ENCODE measurements at places on chromosomes 16 and 17. TPM values are rescaled to one million over a fixed set of nuclear protein-coding genes. Genes with fewer than 3 reads are reported as not detected.

DNA sequence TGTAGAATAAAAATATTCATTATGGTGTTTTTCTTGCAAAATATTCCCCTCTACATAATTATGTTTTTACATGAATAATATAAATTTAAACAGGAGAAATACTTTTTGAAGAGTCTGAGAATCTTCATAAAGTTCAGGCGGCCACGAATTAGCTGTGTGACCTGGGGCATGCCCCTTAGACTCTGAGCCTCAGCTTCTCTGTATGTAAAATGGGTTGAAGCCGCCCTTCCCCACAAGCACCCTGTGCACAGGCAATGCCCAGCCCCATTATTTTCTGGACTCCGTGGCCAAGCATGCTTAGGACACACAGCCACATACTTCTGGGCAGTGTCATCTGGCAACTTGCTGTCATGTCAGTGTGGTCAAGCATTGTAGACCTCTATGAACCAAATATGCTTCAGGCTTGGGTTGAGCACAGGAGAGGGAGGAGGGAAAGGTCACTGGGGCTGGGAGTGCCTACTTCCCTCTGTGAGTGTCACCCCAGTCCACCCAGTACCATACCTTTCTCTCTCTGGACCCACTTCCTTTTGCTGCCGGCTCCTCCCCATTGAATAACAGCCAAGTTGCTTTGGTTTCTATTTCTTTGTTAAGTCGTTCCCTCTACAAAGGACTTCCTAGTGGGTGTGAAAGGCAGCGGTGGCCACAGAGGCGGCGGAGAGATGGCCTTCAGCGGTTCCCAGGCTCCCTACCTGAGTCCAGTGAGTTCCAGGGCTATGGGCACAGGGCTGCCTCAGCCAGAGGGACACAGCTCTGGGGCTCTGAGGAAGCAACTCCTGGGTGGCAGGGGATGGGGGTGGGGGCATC is at the start of gene LGALS9:
TSS of gene LGALS9 (plus strand) at position 582 of the 804 bp plus-strand sequence. CDS start at position 660, 78 bp downstream.
- DNase-seq: no peak

- no peak for DNase-seq
These were observed 613.5 kb downstream of the RBFOX1 start for GRCh38 chr16:7946142-7946541.

DNA sequence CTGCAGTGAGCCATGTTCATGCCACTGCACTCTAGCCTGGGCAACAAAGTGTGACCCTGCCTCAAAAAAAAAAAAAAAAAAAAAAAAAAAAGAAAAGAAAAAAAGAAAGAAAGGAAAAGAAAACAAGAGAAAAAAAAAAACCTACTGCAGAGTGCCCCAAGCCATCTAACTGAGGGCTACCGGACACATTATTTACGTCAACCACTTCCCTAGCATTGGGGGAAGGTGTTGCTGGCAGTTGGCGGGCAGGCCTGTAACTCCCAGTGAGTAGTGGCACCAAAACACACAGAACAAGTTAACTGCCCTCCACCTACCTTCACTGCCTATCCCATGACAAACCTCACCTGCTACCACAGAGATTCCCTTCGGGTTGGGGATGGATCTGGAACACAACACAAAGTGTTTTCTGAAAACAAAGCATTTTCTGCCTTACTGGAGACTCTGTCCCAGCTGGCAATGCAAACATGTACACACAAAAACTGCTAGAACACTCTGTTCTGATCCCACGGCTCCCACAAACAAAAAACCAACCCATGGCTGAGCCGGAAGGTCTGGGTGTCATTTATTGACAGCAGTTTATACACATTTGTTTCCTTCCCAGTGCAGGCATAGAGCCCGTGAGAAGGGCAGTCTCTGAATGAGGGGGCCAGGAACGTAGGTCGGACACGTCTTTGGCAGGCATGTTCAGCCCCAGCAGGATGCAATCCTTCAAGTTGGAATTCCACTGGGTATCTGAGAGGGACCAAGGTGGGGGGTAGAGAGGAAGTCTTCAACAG is 11.0 kb downstream of the PHB1 start:
- no peak for DNase-seq

- peak; percentile 99 for DNase-seq
These were observed at the start of gene CCNF for GRCh38 chr16:2429034-2429770. Gene CCNF (plus strand): TSS chr16:2429447. CDS start chr16:2429482, 35 bp downstream.

GRCh38 chr16:68923116-68923515 is 79.8 kb downstream of the TANGO6 start:
- no peak for DNase-seq

The FHOD1 gene
- 13.5 TPM for total RNA-seq

GRCh38 chr17:76440751-76441362 is 12.1 kb downstream of the UBE2O start:
- no peak for DNase-seq

The TRIM47 gene
- 33.4 TPM for total RNA-seq

The AOC3 gene
- 8.3 TPM for total RNA-seq

DNA sequence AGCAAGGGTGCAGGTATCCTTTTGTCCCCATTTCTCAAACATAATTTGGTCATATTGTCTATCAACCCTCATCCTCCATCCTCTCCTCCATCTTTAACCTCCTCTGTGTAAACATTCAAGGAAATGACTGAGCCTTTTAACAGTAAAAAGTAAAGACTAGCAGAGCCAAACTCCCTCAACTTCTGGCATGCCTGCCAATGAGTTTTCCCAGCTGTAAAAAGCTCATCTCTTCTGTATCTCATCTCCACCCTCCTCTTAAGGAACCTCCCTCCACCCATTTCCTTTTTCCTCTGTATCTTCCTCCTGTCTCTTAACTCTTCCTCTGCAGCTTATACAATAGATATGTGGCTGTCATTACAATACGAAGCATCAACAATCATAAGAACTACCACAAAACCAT is 76.9 kb upstream of the PSMD7 start:
- no peak for DNase-seq

- DNase-seq: no peak
These were observed 83.3 kb downstream of the GSG1L start for GRCh38 chr16:27980076-27980775.

The PLLP gene
- total RNA-seq: 3.2 TPM

GRCh38 chr17:69466905-69467667 is 52.6 kb downstream of the MAP2K6 start:
- no peak for DNase-seq

GRCh38 chr17:40313668-40314583 is 4.9 kb downstream of the RARA start:
- DNase-seq: no peak

- no peak for DNase-seq
These were observed 2.2 kb upstream of the CHD3 start for GRCh38 chr17:7886227-7887037.

- DNase-seq: no peak
These were observed 172.5 kb downstream of the PRKCA start for GRCh38 chr17:66474806-66475497.

The KRT12 gene
- not detected for total RNA-seq

DNA sequence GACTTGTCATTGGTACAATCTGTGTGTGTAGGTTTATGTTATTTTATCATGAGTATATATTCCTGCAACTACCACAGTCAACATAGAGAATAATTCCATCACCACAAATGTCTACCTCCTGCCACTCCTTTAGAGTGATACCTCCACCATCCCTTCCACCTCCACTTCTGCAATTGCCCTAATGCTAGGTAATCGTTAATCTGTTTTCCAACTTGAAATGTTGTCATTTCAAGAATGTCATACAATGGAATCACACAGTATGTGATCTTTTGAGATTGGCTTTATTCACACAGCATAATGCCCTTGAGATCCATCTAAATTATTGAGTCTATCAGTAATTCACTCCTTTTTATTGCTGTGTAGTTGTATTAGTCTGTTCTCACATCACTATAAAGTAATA is 414.8 kb upstream of the C16orf82 start:
- no peak for DNase-seq

GRCh38 chr17:16889088-16889465 is 82.8 kb downstream of the TNFRSF13B start:
- DNase-seq: no peak

DNA sequence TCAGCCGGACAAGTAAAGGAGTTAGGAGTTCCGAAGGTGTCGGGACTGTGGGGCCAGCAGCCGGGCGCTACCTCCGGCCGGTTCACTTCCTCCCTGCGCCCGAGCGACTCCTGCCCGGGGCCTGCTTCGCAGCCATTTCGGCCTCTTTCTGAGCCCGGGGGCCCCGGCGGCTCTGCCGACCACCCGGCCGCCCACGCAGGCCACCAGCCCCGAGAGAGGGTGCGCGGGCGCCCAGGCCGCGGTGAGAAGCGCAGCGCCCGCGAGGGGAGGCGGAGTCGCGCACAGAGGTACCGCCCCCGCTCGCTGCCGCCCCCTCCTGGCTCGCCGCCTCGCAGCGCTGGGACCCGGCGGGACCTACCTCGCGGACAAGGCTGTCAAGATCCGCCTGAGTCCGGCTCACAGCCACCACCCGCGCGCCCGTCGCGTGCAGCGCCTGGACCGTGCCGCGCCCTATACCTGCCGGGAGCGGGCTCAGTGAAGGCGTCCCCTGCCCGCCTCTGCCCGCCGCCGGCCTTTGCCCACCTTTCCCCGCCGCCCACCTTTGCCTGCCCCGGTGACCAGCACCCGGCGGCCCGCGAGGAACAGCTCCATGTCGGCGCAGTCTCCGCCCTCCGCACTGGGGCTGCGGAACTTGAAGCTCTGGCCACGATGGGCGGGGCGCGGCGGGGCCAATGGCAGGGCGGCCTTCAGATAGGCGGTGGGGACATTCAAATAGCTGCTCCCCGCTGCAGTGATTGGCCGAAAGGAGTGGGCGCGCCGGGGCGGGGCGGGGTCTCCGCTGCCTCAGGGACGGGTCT is at the start of gene DCXR:
TSS of gene DCXR (minus strand) at position 606 of the 797 bp plus-strand sequence. CDS start at position 591, 15 bp downstream.
- DNase-seq: peak; percentile 99

DNA sequence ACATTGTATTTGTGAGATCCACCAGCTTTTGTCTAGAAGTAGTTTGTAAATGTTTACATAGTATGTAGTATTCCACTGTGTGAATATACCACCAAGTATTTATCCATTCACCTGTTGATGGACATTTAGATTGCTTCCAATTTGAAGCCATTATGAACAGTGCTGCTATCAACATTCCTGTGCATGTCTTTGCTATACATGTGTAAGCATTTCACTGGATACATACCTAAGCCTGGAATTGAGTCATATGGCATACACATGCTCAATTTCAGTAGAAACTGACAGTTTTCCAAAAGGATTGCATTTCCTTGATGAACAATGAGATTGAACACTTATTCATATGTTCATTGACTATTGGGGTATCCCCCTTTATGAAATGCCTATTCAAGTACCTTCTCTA is 540.6 kb upstream of the SOX9 start:
- DNase-seq: no peak

The ZNF286A gene
- total RNA-seq: 11.0 TPM

DNA sequence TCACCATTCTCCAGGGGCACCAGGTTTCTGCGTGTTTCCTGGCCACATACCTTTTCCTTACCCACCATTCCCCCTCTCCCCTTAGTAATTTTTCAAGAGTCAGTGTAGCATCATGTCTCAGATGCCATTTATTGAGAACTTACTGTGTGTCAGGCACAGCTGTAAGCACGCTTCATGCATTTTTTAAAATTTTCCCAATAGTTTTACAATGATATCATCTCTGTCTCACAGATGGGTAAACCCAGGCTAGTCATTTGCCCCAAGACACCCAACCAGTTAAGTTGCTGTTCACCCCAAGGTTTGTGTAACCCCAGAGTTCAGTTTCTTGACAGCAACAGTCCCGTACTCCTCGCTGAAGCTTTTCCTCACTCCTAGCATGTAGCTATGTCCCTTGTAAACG is 56.4 kb upstream of the IRX3 start:
- DNase-seq: no peak

The CYGB gene
- total RNA-seq: 34.2 TPM

The GJD3 gene
- 1.3 TPM for total RNA-seq

The NPIPA3 gene
- total RNA-seq: 0.65 TPM

- DNase-seq: no peak
These were observed 5.8 kb downstream of the ITGAM start for GRCh38 chr16:31265329-31266245.

DNA sequence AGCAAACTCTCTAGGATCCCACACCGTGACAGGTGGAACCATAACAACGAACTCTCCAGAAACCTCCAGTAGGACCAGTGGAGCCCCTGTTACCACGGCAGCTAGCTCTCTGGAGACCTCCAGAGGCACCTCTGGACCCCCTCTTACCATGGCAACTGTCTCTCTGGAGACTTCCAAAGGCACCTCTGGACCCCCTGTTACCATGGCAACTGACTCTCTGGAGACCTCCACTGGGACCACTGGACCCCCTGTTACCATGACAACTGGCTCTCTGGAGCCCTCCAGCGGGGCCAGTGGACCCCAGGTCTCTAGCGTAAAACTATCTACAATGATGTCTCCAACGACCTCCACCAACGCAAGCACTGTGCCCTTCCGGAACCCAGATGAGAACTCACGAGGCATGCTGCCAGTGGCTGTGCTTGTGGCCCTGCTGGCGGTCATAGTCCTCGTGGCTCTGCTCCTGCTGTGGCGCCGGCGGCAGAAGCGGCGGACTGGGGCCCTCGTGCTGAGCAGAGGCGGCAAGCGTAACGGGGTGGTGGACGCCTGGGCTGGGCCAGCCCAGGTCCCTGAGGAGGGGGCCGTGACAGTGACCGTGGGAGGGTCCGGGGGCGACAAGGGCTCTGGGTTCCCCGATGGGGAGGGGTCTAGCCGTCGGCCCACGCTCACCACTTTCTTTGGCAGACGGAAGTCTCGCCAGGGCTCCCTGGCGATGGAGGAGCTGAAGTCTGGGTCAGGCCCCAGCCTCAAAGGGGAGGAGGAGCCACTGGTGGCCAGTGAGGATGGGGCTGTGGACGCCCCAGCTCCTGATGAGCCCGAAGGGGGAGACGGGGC is 1.3 kb downstream of the SPN start:
- peak; percentile 52 for DNase-seq

DNA sequence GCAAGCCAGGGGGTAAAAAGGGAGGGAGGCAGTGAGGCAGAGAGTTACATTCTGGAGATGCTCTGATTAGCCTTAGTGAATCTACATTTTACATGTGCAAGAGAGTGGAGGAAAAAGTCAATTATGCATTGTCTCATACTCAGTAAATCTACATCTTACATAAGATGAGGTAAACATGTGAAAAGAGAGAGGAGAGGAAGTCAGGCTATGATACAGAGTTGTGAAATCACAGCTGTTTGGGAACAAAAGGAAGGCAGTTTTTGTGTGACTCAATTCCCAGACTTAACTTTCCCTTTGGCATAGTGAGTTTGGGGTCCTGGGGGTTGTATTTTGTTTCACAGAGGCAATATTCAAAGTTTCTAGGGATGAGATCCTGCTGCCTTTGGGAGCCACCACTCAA is 67.8 kb downstream of the GP2 start:
- no peak for DNase-seq

- no peak for DNase-seq
These were observed 399.7 kb downstream of the CPPED1 start for GRCh38 chr16:12403746-12404658.

DNA sequence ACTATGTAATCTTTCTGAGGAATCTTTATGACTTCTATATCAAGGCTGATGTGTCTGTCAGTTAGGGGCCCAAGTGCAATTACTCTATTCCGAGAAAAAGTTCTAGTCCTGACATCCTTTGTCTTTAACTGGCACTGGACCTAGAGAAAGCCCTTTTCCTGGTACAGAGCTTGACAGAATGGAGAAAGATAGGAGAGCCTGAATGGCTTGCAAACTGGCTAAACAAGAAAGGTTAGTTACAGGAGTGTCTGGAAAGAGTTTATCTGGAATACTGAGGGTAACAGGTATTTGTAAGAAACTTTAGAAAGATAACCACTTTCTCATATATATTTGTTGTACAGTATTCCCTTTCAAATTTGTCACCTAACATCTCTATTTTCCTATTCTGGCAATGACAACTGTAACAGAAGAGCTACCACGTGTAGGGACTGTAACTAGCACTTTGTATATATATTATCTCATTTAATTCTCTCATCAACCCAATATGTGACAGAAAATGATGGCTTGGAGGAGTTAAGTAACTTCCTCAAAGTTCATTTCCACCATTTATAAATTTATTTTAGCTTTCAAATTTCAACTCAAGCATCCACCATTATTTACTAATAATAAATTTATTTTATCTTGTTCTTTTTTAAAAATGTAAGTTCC is 97.4 kb upstream of the C17orf78 start:
- no peak for DNase-seq
